H54 (cell line): ENCODE measurements at places on chromosomes 6 and 20.

DNA sequence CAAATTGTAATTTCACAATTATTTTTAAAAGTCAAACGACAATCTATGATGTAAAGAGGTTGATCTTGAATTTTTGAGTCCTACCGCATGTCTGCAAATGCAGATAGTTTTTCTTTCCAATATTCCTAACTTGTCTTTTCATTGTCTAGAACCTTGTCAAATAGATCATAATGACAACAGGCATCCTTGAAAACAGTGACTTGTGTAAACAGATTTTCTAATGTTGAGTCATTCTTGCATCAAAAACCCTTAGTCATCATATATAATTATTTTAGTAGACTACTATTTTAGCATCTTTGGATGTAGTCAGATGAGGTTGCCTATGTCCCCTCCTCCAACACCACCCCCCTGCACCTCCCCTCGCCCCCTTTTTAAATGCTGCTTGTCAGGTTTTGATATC lies 43.8 kb downstream of the BMP6 start:
- no peak for DNase-seq

DNA sequence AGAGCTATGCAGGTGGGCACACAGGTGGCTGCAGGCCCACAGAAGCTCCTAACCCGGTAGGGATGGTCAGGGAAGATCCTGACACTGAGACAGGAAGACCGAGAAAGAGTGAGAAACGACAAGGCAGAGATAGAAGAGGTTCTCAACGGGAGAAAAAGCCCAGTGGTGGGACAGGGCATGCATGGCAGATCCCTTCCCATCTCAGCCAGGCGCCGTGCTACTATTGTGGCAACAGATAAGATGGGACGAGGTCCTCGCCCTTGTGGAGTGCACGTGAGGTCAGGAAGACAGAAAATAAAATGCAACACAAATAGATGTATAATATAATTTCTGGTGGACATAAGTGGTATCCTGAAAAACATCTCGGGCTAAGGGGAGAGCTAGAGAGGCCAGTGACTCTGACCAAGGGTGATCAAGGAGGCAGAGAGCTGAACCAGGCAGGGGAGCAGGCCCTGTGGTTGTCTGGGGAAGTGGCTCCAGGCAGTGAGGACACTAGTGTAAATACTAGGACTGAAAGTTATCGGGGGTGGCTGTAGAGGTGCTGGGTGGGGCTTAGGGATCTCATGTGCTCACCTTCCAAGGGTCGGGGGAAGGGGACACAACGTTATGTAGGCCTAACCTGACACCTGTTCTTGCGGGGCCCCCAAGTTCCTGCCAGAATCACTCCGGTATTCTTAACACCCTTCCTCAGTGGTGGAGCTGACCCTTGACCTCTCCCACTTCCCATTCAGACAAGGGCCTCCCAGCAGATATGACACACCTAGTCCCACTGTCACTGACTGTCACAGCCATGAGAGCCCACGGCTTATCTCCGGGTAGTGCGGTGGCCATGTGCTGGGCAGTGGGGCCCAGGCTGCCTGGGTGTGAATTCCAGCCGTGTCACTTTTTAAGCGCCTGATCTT lies 1.0 kb downstream of the SRXN1 start:
- no peak for DNase-seq

- DNase-seq: no peak
Observed at GRCh38 chr6:155069543-155069942, 74.4 kb downstream of the TIAM2 start.

- no peak for DNase-seq
Observed at GRCh38 chr6:130903007-130903406, 75.8 kb downstream of the SMLR1 start.

DNA sequence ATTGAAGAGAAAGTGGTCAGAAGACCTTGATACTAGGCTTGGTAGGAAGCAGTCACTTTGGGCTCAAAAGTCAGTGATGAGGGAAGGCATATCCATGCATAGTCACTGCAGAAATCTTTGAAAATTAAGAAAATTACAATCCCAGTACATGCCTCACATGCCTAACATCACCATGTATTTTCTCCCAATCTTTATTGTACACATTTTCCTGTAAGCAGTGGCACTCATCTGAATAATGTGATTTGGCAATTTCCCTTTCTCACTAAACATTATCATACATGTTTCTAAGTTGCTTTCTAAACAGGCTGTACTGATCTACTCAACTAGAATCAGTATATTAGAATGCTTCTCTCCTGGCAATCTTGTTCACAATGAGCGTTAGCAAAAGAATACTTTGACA lies 280.7 kb upstream of the SUPT3H start:
- DNase-seq: no peak

DNA sequence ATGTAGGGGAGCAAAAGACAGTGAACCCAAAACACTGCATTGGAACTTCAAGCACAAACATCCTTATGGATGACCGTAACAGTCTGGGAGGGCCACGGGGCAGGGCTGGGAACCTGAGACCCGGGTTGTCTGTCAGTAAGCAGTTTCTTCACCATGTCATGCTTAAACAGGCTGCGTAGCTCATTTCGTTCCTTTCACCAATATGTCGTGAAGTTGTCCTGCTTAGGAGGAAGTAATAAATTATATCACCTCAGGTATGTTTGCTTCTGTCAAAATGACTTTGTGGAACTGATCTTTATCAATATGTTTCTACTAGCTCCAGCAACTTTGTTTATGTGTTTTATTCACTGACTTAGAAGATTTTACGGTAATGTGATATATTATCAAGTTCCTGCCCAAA lies 12.4 kb upstream of the MAK start:
- no peak for DNase-seq

- no peak for DNase-seq
Observed at GRCh38 chr6:28747083-28747630, 176.6 kb downstream of the TRIM27 start.

- no peak for DNase-seq
Observed at GRCh38 chr6:29487131-29487530, 625 bp downstream of the MAS1L start.

DNA sequence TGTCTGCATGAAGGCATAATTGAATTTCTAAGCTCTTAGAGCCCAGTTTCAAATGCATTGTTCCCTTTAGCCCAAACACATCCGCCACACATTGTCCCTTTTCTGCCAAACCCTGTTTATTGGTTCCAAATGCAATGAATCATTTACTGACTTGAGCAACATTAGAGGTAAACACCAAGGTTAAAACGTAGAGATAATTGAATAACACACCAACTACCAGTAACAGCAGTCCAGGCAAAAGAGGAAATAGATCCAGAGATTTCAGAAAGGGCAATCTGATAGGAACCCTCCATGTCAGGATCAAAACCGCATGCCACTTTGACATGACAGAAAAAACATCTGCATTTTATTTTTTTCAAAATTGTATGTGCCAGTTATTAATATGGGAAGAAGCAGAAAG lies 114.8 kb downstream of the PKHD1 start:
- DNase-seq: no peak

GRCh38 chr6:69138148-69138547 lies 503.1 kb downstream of the ADGRB3 start:
- DNase-seq: no peak

GRCh38 chr6:25913741-25914140 lies 16.8 kb downstream of the SLC17A2 start:
- DNase-seq: no peak
